ENCODE measurements at places on chromosomes 3 and 15.

DNA sequence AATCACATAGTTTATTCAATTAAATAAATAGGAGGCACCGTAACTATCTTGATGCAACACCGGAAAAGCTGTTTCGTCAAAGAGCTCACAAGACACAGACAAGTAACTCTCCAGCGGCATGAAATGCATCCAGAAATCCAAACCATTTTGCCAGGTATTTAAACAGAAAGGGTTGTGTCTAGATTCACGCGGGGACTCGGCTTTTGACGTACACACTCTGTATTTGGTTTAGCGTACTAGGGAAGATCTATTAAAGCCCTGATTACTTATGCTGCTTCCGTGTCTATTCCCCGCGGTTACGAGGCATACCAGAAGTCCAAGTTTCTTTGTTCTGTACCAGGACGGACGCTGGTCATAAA lies 718 bp downstream of the BNIP2 start:
- DNase-seq = no peak

DNA sequence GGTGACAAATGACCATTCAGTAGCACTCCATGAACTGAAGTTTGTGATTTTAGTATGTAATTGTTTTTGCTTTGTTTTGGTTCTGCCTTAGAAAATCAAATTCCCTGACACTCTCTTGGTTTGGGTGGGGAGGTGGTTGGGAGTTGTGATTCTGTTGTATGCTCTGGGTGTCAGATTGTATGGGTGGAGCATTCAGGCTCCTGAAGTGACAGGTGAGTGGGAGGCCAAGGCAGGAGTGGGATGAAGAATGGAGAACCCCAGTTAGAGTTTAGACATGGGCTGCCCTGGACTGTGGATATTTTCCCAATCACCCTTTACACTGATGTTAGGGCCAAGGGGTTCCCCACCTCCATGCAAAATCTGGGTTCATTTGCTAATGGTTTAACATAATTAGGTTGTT lies 83.6 kb downstream of the ARPP21 start:
- DNase-seq = no peak

DNA sequence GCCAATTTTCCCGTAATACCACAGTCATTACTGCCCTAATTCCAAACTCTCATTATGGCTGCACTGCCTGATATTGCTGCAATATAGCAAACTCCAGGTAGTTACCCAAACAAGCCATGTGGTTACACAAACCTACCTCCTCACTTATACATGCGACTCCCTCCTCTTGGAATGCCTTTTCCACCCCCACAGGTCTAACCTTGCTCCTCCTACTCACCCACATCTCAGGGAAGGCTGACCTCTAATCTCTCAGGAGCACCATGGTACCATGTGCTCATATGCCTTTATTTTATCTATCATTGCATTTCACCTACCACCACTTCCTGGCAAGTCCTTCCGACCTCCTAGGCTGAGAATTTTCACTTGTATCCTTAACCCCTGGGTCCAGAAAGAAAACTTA lies 2.9 kb downstream of the RBPMS2 start:
- DNase-seq = no peak

- DNase-seq = no peak
Measured at GRCh38 chr15:69478259-69478781, 25.7 kb downstream of the RPLP1 start.

DNA sequence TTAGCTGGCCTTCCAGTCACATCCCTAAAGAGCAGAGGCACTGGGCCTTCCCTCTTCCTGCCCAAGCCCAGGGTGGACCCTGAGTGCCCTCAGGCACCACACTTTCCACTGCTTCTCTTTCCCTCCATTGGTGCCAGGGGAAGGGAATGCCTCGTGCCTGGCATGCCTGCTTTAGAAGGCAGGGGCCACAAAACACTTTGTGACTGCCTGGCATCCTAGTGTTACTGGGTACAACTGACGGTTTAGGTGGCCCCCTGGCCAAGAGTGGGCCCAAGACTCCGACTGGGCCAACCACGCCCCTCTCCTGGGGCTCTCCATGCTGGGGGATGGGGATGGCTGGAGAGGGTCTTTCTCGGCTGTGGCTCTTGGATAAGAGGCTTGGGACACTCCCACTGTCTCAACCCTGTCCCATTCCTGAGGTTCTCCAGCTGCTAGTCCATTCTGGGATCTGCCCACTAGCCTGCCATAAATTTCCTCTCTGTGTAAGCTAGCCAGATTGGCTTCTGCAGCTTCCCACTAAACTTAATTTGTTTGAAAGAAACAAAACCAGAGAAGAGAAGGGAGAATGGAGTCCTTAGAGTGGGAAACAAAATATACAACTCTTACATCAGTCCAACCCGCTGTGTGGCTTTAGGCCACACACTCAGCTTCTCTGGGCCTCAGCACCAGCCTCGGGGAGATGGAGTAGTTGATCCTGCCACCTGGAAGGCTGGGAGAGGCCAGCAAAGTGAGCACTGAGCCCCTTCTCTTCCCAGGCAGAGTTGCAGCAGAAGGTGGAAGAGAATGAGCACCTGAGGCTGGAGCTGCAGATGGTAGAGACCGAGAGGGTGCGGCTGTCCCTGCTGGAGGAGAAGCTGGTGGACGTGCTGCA lies 24.1 kb upstream of the GP9 start:
- DNase-seq = no peak

GRCh38 chr3:63245726-63246241 lies 32.3 kb upstream of the SYNPR start:
- DNase-seq = no peak

DNA sequence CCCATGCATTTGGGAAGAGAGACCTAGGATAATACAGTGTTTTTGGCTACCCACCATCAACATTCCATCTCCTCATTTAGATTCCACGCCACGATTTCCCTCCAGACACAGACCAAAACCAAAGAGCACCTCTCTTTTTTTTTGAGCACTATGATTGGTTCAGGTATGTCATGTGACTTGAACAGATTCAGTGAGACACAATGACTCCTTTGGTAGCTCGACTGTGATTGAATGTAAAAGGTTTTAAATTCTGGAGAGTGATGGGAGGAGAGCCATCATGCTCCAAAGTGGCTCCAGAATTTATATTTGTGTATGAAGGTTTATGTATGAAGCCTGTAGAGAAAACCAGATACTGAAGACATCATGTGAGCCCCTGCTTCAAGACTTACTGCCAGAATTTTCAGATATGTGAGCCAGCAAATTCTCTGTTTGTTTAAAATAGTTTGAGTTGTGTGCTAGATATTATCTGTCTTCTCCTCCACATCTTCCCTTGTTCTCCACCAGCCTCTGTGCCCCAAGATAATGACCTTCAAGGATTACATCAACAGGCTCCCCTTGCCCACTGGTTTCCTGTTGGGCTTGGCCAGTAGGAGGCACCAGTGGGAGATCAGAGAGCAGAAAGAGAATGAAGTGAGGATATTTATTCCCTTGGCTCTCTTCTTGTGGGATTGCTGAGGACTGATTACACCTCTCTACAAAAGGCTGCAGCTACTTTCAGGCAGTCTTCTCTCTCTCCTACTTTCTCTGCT lies 12.5 kb downstream of the MYD88 start:
- no peak for DNase-seq

GRCh38 chr15:42165106-42165505 lies 8.7 kb upstream of the PLA2G4F start:
- DNase-seq = no peak

- no peak for DNase-seq
Measured at GRCh38 chr3:17258823-17259436, 374.2 kb downstream of the PLCL2 start.

DNA sequence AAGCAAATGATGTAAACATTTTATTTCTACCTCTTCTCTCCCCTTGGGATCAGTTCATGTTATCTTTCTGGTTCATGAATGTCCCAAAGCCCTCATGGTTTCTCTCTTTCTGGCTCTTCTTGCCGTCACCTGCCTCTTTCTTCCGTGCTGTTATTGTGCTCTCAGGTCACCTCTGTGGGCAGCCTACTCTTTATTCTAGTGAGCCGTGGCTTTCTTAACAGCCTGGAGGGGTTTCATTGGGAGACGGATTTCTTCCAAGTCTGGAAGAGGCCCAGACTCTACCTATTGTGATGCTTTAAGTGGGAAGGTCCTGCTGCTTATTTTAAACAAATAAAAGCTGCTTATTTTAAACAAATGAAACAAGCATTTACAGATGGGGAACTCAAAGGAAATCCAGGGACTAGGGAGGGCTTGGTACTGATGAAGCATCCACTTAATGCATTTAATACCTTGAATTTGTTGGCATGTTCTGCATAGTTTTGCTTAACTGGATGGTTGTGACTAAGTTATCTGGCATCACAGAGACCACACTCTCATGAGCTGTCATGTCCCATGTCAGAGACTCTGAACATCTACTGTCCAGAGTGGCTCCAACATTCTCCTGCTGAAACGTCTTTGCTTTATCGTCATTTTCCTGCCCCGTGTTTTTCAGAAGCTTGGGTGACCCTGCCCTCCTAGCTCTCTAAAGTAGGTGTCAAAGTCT lies 443.3 kb downstream of the GABRG3 start:
- DNase-seq = no peak

- DNase-seq = no peak
Measured at GRCh38 chr3:79160421-79160820, 607.4 kb downstream of the ROBO1 start.

DNA sequence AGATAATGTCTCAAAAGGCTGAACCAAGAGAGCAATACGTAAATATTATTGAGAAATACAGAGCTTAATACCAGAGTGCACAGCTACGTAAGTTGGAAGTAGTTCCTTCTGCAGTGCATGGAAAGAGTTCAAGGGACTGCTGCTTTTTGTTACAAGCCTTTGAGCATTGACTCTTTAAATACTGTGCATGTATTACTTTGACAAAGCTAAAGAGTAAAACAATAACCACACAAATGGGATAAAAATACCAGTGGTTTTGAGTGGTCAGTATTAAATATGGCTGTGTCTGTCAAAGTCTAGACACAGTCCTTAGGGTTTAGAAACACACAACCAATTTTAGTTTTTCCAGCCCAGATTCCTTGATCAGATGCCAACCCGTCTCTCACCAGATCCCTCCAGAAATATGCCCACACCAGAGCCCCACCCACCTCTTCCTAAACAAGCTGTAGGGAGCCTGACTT lies 62.1 kb downstream of the SSR3 start:
- no peak for DNase-seq

GRCh38 chr3:29212789-29213433 lies 68.0 kb upstream of the RBMS3 start:
- no peak for DNase-seq

DNA sequence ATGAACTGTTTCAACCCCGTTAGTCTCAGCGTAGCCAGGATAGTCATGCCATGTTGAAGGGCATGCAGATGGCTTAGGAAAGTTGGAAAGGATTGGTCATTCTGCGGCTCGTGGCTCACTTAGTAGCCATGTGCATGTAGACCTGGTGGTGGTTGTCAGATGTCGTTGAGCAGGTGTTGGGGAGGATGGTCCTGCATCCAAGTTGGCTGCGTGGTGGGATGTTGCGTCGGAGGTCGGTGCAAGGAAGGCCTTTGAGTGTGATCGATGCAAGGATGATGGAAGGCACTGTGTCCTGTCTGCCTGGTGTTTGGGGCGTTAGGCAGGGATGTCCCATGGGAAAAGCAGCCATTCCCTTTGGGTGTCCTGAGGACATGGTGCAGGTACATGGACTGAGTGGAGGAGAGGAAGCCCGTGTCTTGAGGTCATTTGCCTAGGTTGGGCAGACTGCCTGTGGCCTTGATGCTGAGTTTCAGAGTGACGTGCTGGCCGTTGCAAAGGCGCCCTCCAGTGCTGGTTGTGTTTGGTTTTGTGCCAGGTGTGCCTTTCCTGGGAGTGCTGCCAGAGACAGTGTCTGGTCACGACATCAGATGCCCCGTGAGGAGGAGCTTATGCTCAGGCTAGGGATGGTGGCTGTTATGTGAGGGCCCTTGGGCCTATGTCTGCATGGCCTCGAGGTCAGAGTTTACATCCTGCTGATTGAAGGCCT lies 103.4 kb downstream of the SNRPN start:
- no peak for DNase-seq

DNA sequence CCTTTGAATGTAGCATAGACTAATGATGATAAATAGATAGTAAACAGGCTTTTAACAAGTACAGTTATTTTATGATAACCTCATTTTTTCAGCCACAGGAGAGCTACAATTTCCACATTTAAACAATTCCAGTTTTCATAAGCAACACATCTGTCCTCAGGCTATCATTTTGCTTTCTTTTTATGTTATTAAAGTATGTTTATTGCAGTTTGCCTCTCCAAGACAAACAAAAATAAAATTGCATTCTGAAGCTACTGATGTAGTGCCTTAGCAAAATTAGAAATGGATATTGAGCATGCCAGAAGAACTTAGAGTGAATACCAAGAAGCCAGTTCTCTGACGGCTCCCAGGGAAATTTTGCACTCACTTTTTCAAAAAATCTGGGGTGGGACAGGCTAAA lies 140.6 kb upstream of the ABHD17C start:
- DNase-seq = no peak

GRCh38 chr3:47536967-47537366 lies 23.5 kb upstream of the ELP6 start:
- no peak for DNase-seq

DNA sequence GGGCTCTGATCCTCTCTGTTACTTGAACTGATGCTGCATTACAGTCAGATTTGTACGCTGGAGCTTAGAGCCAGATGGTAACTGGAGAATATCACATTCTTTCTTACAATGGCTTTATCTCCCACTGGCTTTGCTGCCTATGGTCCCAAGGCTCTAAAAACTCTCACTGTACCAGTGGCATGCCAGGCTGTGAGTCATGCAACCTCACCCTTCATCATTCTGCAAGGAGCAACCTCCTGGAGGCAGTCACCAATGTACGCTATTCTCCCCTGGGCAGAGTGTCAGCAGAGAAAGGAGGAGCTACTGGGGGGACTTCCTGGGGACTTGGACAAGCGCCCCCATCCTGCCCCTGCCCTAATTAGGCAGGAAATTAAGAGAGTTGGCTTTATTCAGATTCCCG lies 97.9 kb upstream of the EIF1B start:
- DNase-seq = no peak

- no peak for DNase-seq
Measured at GRCh38 chr15:40471105-40471807, 472 bp downstream of the CHST14 start.

DNA sequence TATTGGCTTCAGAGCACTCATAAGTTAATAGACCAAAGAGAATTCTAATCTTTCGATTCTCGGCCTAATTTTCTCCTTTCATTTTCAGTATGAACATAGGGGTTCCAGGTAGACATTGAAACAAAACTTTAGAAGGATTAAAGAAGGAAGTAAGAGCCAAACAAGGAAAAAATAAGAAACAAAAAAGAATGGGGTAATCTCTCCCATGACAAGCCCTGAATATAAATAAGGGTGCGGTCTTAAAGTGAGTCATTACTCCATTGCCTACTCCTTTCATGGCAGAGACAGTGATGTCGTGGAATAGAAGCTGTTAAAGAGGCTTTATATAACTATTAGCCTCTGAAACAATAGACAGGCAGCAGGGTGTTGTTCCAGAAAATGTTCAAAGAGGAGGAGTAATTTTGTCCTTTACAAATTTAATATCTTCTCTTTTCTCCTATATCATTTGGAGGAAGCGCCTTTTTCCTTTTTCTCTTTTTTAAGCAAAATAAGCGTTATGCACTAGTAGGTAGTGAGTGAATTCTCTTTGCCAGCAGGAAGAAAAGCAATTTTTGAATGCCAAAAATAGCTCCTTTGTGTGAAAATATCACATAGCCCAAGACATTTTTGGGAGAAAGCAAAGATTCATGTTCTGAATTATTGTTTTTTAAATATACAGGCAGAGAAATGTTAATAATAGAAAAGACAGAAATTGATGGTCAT lies 607.9 kb upstream of the KCNMB2 start:
- no peak for DNase-seq

Data from stimulated activated CD8-positive, alpha-beta memory T cell treated with anti-CD3 and anti-CD28 coated beads, Interleukin-4, amount 100 ng/mL, for 24 hours (primary cell).